ENCODE measurements at places on chromosomes 2 and 18.

DNA sequence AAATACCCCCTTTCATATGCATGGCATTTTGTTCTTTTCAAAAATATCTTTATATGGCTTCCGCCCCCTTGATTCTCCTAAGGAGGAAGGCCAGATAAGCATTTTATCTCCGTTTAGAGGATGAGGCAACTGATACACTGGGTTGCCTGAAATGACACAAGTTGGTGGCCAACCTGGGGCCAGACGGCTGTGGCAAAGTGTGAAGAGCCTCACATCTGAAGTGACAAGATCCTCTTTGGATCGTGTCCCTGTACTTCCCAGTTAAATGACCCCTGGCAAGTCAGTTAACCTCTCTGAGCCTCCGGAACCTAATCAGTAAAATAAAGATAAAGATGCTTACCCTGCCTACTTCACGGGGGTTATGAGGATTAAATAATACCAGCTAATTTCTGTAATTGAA, 4.6 kb downstream of the SETBP1 start:
- DNase-seq: no peak

DNA sequence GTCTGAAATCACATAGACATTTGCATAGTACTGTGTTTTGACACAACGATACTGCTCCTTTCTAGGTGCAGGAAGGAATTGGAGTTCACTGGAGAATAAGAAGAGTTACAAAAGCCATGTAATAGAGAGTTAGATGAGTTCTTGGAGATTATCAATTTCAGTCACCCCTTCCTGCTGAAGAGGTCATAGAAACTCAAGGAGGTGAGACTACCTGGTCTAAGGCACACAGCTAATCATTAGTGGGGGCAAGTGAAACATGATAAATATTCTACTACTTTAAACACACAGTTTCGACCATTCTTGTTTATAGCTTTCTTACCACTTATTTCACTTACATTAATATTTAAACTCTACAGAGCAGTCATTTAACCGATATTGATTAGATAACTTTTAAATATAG, 286.9 kb upstream of the NXPH2 start:
- no peak for DNase-seq

- DNase-seq: no peak
These were observed 25.9 kb downstream of the KCMF1 start for GRCh38 chr2:84996909-84997308.

GRCh38 chr18:23306822-23307221, 146.3 kb upstream of the RIOK3 start:
- no peak for DNase-seq

GRCh38 chr18:26863122-26863879, 2.2 kb downstream of the AQP4 start:
- no peak for DNase-seq
